ENCODE measurements at places on chromosomes 2 and 18.
A peak's percentile ranks its signal among the peaks of the same experiment; 100 is the strongest.

DNA sequence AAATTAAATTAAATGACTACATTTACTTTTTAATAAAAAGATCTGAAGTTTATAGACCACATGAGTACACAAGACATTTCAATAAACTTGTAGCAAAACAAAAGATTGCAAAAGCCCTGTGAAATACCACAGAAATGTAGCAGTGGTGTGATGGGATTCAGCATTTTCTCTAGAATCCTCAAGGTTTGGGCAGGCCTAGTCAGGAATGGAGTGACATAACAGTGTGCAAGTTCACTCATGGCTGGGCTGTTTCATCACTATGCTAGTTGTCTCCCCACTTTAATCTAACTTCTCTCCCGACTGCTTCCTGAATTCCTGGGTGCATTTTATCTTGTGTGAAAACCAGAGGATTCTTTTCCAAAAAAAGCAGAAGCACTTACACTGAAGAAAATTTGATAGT is 1089.9 kb upstream of the DDX18 start:
- no peak for DNase-seq

DNA sequence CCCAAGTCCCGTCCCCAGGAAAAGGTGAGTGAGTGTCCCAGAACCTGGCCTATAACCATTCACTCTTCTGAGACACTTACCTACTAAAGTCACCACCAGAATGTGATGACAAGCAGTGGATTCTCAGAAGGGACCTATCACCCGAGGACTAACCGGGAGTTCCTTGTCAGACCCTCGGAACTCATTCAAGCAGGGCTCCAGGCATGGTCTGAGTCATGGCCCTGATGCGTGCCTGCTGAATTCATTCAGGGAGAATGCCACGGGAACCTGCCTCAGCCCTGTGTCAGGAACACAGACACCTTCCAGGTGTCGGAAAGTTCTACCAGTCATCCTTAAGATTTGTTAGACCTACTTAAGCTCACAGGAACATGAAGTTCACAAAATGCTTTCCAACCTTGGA is 29.8 kb downstream of the ALPK2 start:
- DNase-seq, result no peak

DNA sequence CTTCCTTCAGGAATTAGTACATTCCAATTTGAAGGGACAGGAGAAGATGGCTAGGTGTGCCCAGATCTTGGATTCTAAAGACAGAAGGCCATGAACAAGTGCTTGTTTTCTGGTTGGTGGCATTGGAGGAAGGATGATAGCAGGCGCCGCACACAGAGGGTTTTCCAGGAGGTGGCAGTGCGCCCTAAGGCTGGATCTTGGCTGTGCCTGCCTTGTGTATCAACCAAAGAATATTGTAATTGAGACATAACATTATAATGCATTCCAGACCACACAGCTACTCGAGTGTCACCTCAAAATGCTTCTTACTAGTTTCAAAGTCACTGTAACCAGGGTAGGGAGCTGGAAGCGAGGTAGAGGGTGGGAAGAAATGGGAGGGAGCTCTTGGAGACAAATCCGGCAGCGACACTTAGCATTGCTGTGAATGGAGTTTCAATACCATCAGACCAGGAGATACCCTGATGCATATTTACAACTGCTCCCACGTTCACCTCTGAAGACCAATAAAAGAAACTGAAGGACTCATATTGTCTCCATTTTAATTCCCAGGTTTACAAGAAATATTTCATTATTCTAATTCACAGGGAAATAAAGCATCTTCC is 42.5 kb downstream of the CPO start:
- DNase-seq, result peak; percentile 69

DNA sequence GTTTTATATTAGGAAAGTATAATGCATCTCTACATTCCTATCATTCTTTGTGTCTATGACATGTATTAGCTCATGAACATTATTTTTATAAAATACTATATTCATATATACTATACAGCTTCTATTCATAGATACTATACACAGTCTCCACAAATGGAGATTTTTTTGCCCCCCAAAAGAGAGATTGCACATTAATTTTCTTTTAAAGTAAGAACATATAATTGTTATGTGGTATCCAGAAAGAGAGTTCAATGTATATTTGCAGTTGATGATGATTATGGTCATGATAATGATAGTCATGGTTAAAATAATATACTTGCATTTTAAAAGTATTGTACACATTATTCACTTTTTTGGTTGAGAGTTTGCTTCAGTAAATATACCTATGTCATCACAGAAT is 445.3 kb downstream of the DSC3 start:
- DNase-seq, result no peak

DNA sequence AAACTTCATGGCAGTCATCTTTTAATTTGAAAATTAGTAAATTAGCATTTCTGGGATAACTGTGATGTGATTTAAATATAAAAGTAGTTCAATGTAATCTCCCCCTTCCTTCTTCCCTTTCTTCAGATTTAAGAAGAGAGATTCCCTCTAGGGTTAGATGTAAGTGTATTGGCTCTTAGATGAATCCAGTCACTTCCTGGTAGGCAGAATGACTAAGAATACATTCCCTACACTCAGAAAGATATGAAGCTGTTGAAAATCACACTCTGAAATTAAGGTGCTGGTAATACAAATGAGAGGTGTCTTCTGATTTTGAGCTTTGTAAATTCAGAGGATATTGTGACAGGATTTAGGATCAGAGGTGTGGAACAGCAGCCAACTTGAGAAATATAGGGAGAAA is 71.6 kb downstream of the TDRD15 start:
- no peak for DNase-seq

GRCh38 chr2:164369366-164369765 is 251.9 kb downstream of the GRB14 start:
- peak; percentile 43 for DNase-seq

- peak; percentile 5 for DNase-seq
Measured at GRCh38 chr18:7482342-7482741, 84.8 kb upstream of the PTPRM start.

GRCh38 chr2:181771356-181771755 is 91.0 kb upstream of the NEUROD1 start:
- peak; percentile 52 for DNase-seq

- DNase-seq, result no peak
Measured at GRCh38 chr18:13481820-13482617, 244.3 kb downstream of the FAM210A start.

GRCh38 chr2:17191223-17191622 is 327.0 kb downstream of the RAD51AP2 start:
- DNase-seq, result no peak

GRCh38 chr2:42567364-42567763 is 1.1 kb upstream of the MTA3 start:
- peak; percentile 15 for DNase-seq

GRCh38 chr18:4720518-4720917 is 265.4 kb upstream of the DLGAP1 start:
- DNase-seq, result no peak

- DNase-seq, result no peak
Measured at GRCh38 chr18:22605736-22606135, 188.0 kb upstream of the CTAGE1 start.

- peak; percentile 59 for DNase-seq
Measured at GRCh38 chr2:168136392-168136977, 110.9 kb downstream of the STK39 start.

DNA sequence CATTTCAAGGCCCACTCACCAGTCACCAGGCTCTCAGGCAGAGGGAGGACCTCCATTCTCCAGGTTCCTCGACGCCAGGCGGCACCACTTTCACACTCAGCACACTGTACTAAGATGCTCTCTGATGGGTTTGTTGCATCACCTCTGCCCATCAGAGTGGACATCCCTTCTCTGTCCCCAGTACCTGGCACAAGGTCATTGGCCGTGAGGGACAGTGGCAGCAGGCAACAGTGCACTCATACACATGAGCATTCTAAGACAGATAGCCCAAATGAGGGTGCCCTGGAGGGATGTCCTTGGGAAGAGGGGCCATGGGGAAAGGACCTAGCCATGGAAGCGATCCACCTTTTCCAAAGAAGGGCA is 3.0 kb upstream of the ADRA2B start:
- no peak for DNase-seq

- DNase-seq, result no peak
Measured at GRCh38 chr2:35339211-35339610, 1016.4 kb upstream of the CRIM1 start.

GRCh38 chr2:19746611-19747309 is 155.0 kb downstream of the TTC32 start:
- peak; percentile 12 for DNase-seq

DNA sequence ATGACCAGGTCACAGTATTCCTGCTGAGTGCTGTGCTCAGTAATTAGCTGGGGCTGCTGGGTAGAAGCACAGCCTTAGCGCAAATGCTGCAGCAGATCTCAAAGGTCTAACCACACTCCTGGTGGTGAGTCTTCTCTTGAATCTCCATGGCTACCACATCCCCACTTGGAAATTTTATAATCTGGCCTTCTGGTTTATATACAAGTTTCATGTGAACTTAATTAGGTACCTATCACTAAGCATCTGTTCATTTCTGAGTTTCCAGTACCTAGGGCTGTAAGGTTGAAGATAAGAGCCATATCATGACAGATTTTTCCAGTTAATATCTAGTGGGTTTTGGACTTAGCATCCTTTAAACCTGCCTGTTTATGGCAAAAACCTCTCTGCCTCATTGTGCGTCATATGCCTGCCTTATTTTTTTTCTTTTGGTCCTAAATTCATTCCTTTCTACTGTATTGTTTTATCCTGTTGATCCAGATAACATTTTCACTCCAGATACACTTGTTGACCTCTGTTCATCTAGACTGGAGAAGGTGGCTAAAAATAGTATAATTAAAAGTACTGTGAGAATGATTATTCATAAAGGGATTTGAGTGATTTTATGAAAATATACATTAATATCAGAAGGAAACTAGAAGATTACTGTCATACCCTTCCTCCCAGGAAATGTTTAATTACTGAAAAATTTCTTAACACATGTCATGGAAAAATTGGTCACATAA is 168.4 kb upstream of the THUMPD2 start:
- peak; percentile 22 for DNase-seq

DNA sequence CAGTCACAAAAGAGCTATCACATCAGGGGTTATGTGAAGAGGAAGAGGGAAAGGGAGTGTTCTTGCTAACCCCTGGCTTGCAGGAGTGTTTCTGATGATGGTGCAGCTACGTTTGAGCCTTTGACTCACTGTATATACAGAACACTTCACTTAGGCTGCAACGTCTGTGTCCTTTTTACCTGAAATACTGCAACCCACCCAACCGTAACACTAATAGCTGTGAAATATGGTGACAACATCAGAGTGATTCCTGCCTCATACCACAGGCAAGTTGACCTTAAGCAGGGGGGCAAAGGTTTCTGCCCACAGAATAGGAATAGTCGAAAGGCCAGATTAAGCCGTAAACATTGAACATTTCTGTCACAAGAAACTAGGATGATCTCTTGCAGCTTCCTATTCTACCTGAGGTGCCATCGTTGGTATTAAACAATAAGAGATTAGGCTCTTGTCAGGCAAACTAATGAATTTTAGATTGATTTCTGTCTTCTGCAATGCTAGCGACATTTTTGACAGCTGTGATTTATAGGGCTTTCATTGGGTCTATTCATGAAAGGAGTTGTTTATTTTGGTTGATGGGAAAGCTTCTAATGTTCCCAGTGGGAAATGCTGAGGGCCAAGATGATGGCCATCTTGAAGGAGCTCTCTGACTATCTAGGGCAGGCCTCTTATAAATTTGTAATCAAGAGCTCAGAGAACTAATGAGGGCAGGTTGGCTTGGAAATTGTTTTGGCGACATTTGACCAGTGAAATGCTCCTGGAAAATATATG is 316.8 kb downstream of the PIK3C3 start:
- no peak for DNase-seq

- DNase-seq, result no peak
Measured at GRCh38 chr2:236170590-236171165, 2.5 kb upstream of the GBX2 start.

DNA sequence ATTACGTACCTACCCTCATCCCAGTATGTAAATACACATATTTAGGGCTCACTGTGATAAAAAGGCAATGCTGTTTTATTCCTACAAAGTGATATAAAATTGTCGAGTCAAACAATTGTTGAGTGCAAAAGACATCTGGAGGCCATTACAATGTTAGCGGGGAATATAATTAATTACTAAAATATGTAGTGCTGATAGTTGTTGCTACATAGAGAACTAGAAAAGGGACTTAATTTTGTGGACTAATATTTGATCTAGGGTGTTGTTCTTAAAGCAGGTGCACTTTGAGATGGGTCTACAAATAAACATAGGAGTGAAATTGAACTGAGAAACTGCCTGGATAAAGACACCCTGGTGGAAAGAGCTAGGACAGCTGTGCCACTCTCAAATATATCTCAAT is 300.1 kb downstream of the NOL4 start:
- no peak for DNase-seq

GRCh38 chr2:73907840-73908452 is 15.1 kb downstream of the ACTG2 start:
- DNase-seq, result peak; percentile 87

GRCh38 chr2:144682248-144682647 is 162.3 kb upstream of the ZEB2 start:
- DNase-seq, result no peak

DNA sequence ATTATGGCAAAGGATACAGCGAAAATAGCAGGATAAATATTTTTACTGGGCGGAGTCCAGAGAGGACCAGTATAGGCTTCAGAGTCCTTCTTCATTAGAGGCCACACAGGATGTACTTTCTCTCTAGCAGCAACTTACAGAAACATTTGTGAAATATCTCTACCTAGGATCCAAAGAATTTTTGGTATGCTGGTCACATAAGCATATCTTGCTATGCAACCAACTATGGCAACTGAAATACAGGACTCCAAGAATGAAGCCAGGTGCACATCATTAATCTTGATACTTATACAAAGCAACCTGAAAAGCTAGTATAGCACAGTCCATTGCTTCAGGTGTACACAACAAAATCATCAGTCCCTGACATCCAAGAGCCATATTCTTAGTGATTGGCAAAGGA is 59.1 kb upstream of the NABP1 start:
- no peak for DNase-seq

DNA sequence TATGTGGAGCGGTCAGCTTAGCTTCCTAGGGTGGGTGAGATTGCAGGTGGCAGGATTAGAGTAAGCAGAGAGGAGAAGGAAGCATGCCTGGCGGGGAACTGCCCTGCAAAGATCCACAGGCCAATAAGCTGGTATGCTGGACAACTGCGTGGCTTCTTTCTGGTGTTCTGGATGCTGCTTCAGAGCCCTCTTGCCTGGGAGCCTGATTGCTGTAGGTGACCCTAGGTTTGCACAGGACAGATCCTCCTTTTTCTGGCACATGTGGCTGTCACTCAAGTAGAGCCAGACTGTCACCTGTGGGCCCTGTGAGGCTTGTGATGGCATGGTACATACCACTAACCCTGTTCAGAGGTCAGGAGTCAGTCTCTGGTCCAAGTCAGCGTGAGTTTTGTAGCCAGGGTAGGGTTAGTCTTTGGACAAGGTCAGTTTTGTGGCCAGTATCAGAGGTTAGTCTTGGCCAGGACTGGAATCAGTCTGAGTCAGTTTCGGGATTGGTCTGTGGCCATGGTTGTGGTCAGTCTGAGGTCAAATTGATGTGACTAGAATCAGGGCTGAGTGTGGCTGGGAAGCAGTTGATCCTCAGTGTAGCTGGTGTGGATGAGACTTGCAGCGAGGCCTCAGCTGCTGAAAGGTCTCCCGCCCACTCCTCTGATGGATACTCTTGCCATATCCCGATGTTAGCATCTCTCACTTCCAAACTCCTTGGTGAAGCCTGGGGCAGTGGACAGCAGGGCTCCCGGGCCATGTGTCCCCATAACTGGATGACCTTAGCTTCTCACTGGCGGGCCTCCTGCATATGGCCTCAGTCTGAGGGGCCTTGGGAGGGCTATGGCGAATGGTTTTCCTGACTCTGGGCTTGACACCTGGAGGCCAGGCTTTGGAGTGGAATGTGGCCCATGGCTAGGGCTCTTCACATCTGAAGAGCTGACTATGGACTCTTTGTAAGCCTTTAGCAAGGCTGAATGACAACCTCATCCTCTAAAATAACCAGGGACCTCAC is 260.5 kb downstream of the DYSF start:
- DNase-seq, result peak; percentile 93
